Epithelial cell of esophagus (primary cell): ENCODE measurements at places on chromosomes 16 and 17.

DNA sequence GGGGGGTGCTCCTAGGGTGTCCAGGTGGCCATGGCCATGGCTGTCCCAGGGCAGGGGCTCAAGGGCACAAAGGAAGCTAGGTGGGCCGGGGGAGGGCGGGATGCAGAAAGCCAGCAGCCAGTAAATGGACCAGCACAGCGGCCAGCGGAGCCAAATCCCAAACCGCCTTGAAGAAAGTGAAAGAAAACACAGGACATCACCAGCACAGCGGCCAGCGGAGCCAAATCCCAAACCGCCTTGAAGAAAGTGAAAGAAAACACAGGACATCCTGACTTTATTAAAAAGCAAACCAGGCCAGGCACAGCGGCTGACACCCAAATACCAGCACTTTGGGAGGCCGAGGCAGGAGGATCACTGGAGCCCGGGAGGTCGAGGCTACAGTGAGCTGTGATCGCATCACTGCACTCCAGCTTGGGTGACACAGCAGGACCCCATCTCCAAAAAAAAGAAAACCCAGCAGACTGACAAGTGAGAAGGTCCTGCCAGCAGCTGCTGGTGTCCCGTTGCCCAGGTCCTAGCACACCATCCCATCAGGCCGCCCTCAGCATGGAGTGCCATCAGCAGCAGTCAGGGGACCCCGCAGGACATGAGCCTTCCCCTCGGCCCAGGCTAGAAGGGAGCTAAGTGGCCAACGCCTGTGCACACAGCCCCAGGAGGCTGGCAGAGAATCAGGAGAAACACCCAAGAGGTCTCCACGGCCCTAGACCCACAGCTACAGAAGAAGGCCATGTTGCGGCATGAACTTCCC, 17.0 kb downstream of the SLC38A10 start:
- DNase-seq, result no peak

- DNase-seq, result no peak
Observed at GRCh38 chr16:30481381-30481780, 8.8 kb downstream of the ITGAL start.

DNA sequence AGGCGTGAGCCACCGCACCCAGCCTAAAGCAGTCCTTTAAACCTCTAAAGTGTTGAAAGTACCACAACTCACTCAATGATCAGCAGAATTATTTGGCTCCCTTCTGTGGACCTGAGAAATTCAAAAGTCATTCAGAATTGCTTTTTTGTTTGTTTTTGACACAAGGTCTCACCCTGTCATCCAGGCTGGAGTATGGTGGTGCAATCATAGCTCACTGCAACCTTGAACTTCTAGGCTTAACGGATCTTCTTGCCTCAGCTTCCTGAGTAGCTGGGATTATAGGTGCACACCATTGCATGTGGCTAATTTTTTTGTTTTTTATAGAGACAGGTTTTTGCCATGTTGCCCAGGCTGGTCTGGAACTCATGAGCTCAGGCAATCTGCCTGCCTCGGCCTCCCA, 44.3 kb downstream of the TRAF4 start:
- DNase-seq, result no peak

- peak; percentile 39 for DNase-seq
Observed at GRCh38 chr17:38798614-38799500, 499 bp downstream of the PIP4K2B start.

GRCh38 chr16:53435066-53435688, 906 bp downstream of the RBL2 start:
- DNase-seq, result peak; percentile 87

- no peak for DNase-seq
Observed at GRCh38 chr16:50436271-50436670, 67.5 kb upstream of the BRD7 start.

DNA sequence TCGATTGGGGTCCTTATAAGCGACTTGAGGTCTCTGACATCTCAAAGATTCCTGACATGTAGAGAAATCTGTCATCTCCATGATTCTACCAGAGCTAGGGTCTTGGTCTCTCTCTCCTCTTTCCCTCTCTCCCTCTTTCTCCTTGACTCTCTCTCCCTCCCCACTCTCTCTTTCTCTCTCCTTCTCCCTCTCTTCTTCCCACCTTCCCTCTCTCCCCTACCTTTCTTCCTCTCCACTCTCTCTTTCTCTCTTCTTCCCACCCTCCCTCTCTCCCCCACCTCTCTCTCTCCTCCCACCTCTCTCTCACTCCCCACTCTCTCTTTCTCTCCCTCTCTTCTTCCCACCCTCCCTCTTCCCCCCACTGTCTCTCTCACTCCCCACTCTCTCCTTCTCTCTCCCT, 32.6 kb downstream of the B4GALNT2 start:
- no peak for DNase-seq
